Cardiac ventricle fibroblast (primary cell): ENCODE measurements at places on chromosomes 12 and 14. TPM values are rescaled to one million over a fixed set of nuclear protein-coding genes. Genes with fewer than 3 reads are reported as not detected.

Gene MMP17
- 6.9 and 8.9 TPM in 2 replicates for total RNA-seq

Gene GARIN6
- not detected in 2 replicates for total RNA-seq

Gene ZC2HC1C
- total RNA-seq, result 0.24 TPM in 1 of 2 replicates, not detected in the other

Gene AREL1
- total RNA-seq, result 13.5 and 16.3 TPM in 2 replicates

Gene PTCSC3
- not detected in 2 replicates for total RNA-seq

Gene ZDHHC22
- total RNA-seq, result not detected in 2 replicates

Gene TMEM120B
- total RNA-seq, result 3.5 and 4.8 TPM in 2 replicates

Gene RERG
- total RNA-seq, result 5.1 and 7.9 TPM in 2 replicates

Gene ASCL1
- not detected in 2 replicates for total RNA-seq

Gene NFKBIA
- total RNA-seq, result 108 and 115 TPM in 2 replicates

Gene SDR9C7
- not detected in 2 replicates for total RNA-seq

Gene RAPGEF3
- total RNA-seq, result 1.2 and 1.9 TPM in 2 replicates

Gene CD69
- total RNA-seq, result not detected in 2 replicates

Gene VWF
- 14.3 and 16.6 TPM in 2 replicates for total RNA-seq

Gene MFAP5
- 28.6 and 31.1 TPM in 2 replicates for total RNA-seq

Gene EFS
- 6.7 and 8.9 TPM in 2 replicates for total RNA-seq

Gene FBRSL1
- 7.7 and 11.2 TPM in 2 replicates for total RNA-seq

Gene TESPA1
- not detected in 2 replicates for total RNA-seq

Gene MYF5
- total RNA-seq, result not detected in 2 replicates

Gene DBX2
- not detected in 2 replicates for total RNA-seq

Gene MYO1H
- total RNA-seq, result not detected in 2 replicates

Gene ANKRD33
- 0.44 TPM in 1 of 2 replicates, not detected in the other for total RNA-seq

Gene CAPS2
- total RNA-seq, result 1.5 and 2.4 TPM in 2 replicates

Gene EML5
- not detected in 2 replicates for total RNA-seq

Gene LUM
- 747 and 759 TPM in 2 replicates for total RNA-seq

Gene VASH1
- 10.1 and 14.4 TPM in 2 replicates for total RNA-seq

Gene FOXJ2
- total RNA-seq, result 9.4 and 10.3 TPM in 2 replicates
